ENCODE measurements at places on chromosomes 4 and X.

DNA sequence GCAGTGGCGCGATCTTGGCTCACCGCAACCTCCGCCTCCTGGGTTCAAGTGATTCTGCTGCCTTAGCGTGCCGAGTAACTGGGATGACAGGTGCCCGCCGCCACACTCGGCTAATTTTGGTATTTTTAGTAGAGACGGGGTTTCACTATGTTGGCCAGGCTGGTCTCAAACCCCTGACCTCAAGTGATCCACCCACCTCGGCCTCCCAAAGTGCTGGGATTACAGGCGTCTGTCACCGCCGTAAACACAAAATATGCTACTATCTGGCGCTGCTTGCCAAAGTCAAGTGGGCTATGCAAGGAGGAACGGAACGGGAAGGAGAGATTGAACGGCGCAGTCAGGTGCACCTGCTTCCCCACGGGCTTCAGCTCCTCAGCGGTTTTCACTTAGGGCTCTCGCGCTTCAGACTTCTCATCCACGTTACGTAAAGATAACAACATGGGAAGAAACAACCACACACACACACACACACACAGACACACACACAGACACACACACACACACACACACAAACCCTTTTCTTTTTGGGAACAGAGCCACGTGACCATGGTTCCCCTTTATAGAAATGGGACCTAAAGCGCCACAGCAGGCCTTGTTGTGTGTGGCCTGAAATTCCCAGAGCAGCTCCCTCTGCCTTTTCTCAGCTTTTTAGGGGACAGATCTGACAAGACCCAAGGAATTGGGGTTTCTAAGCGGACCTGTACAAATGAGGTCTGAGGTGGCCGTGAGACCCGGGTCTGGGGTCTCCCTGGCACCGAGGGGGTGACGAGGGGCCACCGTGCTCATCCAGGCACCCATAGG is 1.5 kb downstream of the P2RY8 start:
- DNase-seq: peak; percentile 62

DNA sequence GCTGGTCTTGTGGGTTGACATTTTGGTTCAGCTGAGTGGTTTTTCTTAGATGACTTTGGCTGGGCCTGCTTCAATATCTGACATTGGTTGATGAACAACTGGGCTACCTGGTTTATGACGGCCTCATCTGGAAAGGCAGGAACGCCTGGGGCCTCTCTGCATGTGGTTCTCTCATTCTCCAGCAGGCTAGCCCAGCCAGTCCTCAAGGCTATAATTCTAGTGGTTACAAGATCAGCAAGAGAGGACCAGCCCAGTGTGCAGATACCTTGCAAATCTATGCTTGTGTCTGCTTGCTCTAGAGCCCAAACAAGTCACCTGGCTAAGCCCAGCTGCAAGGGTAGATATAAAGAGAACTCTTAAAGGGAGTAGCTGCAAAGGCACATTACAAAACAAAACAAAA is 214.2 kb upstream of the PUDP start:
- DNase-seq: no peak

GRCh38 chr4:155288999-155289398 is 80.6 kb downstream of the NPY2R start:
- no peak for DNase-seq

DNA sequence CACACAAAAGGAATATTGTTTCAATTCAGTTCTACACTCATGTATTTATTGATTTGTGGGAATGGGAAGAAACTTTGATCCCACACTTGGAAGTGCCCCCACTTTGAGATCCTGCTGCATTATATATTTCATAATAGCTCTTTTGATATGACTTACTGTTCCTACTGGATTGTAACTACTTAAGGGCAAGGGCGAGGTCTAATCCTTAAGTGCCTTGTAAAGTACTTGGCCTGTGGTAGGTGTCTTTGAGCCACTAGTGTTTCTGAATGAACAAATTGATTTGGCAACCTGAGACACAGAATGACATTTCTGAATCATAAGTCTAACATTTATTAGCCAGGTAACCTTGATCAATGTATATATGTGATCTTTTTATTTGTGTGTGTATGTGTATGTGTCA is 767.2 kb downstream of the RAB28 start:
- DNase-seq: no peak

DNA sequence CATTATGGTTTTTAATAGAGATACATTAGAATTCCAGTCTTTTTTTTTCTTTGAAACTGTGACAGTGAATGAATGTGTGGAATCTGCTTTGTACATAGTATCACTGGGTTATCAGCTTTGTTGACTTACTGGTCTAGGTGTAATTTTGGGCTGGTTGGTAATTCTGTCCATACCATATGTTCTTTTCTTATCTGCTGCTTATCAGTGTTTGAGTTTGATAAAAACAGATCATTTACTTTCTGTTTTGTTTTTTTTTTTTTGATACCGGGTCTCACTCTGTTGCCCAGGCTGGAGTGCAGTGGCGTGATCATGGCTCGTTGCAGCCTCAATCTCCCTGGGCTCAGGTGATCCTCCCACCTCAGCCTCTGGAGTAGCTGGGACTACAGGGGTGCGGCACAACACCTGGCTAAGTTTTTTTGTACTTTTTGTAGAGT is 12.4 kb downstream of the WWC2 start:
- no peak for DNase-seq

All from stimulated activated CD4-positive, alpha-beta T cell treated with anti-CD3 and anti-CD28 coated beads, Interleukin-4, amount 100 ng/mL, for 24 hours (primary cell).